Anterior cingulate cortex (tissue), 58 donors: ENCODE measurements at places on chromosomes 5 and 9.
A peak's percentile ranks its signal among the peaks of the same experiment; 100 is the strongest.

- no peak for DNase-seq
Measured at GRCh38 chr5:175706499-175706898, 48.6 kb downstream of the HRH2 start.

DNA sequence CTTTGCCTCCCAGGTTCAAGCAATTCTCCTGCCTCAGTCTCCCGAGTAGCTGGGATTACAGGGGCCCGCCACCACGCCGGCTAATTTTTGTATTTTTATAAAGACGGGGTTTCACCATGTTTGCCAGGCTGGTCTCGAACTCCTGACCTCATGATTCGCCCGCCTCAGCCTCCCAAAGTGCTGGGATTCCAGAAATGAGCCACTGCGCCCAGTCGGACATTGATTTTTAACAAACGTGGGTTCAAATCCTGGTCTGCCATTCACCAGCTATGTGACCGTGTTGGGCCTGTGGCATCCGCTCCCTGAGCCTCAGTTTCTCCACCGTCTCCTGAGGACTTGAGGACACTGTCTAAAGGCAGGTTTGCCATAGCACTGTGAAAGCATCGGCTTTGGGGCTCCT lies 41.8 kb upstream of the NEK6 start:
- DNase-seq: no peak

GRCh38 chr5:170006021-170006420 lies 25.7 kb upstream of the INSYN2B start:
- no peak for DNase-seq

DNA sequence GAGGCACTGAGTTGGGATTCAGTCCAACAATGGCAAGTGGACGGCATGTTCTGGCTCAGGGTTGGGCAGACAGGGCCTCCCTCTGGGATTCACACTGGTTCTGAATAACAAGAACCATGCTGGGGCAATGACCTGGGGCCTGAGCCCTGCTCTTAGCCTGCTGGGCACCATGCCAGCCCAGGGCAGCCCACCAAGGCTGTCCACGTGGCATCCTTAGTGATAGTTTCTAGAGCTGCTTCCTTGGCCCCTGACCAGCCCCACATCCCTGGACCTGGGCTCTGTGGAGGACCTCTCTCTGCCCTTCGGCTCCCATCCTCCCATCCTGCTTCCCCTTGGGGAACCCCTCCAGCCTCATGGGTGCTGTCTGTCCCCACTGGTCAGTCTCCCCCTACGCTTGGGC lies 22.3 kb upstream of the OLFM1 start:
- DNase-seq: no peak

DNA sequence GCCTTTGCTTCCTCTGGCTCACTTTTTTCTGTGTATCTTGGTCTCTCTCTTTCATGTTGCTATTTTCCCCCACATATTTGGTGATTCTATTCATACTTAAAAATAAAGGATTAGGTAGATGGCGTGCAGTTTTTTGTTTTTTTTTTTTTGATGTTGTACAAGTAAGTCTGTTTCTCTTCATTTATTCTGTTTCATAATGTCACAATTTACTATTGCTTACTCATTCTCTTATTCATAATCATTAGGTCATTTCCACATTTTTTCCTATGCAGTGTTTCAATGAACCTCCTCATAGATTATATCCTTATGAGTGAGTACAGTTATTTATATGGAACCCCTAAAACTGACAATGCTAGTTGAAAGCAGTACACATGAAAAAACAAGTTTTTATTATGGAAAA lies 136.3 kb downstream of the APBA1 start:
- DNase-seq: no peak

- DNase-seq: no peak
Measured at GRCh38 chr5:168696611-168697010, 117.4 kb upstream of the PANK3 start.

DNA sequence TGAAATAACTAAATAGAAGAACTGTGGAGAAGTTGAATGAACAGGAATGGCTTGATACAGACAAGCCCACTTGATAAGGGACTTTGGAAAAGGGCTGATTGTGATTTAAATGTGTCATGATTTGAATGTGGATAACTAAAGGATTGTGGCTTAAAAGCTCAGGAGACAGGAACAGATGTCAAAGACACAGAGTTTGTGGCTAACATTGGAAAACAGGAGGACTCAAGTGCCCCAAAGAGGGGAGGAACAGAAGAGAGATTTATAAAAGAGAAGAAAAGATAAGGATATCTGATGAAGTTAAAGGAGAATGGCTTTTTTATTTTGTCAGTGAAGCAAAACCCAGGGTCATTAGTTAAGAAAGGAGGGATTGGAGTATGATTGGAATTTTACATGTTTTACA lies 124.2 kb upstream of the TRPM3 start:
- DNase-seq: no peak

DNA sequence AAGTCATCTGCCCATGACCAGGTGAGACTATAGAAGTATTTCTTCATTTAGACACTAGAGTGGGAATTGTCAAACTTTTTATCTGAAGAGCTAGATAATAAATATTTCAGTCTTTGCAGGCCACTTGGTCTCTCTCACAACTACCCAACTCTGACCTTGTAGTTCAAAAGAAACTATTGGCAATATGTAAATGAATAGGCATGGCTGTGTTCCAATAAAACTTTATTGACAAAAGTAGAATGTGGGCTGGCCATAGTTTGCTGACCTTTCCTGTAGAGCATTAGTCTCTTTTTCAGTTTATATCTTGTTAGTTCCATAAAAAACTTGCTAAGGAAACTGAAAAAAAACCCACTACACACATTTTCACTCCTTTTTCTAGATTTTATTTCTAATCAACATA lies 535.5 kb downstream of the PRR16 start:
- DNase-seq: no peak

DNA sequence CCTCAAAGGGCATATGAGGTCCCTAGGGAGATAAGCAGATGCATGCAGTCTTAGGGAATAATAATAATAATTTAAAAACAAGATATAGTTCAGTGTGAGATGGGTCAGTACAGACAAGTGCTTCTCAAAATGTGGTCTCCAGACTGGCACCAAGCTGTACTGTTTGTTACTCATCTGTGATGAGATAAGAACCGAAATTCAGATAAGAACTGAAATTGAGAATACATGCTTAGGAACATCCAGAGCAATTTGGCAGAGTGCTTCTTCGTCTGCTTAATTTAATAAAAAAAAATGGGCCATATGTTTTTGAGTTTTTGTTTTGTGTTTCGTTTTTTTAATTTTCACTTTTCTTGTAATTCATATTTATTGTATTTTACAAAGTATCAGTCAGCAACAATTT lies 86.5 kb upstream of the SGCD start:
- DNase-seq: no peak

DNA sequence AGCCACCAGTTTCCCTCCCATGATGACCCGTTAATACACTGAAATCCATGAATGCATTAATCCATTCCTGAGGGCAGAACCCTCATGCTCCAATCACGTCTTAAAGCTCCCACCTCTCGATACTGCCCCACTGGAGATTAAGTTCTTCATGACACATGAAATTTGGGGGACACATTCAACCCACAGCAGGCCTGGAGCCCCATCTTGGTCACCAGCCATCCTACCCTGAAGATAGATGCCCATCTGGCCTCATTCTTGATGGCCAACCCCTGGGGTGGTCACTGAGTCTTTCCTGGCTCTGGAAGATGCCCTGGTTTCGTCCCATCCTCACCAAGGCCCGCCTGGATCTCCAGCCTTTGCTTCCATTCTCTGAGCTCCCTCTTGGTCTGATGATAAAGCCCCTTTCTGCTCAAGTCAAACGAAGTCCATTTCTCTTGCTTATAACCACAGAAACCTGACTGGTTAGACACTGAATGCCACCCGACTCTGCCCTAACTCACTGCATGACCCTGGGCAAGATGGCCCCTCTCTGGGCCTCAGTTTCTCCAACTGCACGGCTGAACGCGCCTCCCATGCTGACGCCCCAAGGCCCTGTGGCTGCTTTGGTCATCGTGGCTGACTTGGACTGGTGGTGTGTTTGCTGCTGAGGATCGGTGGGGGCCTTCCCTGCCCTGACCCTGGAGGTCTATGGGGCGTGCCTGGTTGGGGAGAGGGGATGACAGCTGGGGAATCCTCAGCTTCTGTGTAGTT lies 138.4 kb upstream of the IER5L start:
- DNase-seq: no peak

- no peak for DNase-seq
Measured at GRCh38 chr9:115132648-115133047, 14.7 kb upstream of the TNC start.

DNA sequence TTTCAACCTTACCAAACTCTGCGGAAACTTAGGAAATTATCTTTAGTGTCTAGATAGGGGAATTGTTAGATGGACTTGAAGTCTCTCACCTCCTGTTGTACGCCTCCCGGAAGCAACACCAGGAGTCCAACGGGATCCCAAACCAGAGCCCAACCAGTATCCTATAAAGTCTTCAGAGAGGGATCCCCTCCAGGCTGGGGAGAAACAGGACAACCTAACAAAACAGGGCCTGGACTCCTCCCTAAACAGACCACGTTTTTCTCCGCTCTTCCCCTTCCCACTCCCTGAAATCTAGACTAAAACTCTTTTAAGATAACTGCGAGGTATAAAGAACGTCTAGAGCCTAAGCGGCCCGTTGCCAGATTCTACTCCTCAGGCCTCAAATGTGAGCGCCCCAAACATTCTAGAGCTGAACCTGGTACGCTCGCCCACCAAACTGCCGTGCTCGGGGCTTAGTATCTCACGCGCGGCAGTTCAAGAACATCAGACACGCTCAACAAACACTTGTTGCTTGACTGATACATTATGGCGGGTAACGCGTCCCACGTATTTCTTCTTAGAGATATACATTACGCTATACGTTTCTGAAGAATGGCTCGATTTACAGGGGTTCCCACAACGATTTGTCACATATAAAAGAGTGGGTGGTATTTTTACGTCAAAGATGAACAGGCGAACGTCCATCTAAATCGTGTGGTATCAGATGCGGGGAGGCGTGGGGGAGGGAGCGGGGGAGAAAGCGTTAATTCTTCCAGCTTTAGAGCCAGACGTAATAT lies 663 bp upstream of the SMIM27 start:
- peak; percentile 54 for DNase-seq

DNA sequence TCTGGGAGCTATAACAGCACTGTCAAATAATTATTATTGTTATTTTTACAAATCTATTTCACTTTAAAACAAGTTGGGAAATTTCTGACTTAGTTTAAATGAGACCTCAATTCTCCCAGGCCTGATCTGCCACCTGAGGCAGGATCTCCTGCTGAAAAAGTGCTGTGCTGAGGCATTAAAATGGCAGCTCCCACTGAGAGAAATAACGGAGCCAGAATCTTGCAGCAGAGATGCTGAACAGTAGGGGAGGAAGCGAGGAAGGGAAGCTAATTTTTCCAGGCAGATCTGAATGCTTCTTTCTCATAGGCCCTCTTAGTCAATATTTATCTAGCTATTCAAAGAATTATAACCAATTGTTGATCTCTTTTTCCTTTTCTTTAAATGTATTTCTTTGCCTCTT lies 196.3 kb downstream of the ZNF462 start:
- no peak for DNase-seq

- no peak for DNase-seq
Measured at GRCh38 chr5:84564321-84565075, 179.8 kb upstream of the EDIL3 start.

DNA sequence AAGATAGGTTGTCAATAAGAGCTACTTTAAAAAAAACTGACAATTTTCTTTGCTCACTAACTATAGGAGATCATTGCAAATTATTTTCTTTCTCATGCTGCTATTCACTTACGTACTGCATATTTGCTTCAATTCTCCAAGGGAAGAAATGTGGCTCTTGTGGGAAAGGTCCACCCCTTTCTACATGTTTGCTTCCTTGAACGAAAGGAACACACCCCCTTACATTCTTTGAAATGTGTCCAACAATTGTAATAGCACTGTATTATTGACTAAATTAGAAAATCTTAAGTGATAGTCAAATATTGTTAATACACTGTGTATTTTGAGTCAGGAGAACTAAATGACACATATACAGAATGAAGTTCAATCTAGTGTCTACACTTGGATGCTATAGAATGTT lies 5.2 kb downstream of the MEF2C start:
- no peak for DNase-seq

DNA sequence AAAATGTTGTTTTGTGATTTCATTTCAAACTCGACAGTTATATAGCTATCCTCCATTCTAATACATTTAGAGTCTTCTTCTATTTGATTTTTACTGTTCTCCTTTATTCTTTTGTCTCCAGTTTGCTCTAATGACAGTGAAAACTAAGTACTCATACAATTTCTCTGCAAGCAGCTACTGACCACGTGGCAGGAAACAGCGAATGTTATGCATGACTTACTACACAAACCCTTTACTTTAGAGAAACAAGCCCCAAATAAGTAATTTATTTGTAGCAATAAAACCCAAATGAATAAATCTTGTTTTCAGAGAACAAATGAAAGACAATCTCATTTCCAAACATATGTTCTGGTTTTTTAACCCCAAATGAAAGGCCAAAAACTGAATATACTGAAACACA lies 41.9 kb downstream of the CDH6 start:
- DNase-seq: no peak

GRCh38 chr5:154364771-154365170 lies 81.0 kb upstream of the SAP30L start:
- no peak for DNase-seq

- no peak for DNase-seq
Measured at GRCh38 chr5:7941692-7942091, 72.7 kb downstream of the MTRR start.

- DNase-seq: no peak
Measured at GRCh38 chr9:76101947-76102346, 211.5 kb downstream of the PCSK5 start.

DNA sequence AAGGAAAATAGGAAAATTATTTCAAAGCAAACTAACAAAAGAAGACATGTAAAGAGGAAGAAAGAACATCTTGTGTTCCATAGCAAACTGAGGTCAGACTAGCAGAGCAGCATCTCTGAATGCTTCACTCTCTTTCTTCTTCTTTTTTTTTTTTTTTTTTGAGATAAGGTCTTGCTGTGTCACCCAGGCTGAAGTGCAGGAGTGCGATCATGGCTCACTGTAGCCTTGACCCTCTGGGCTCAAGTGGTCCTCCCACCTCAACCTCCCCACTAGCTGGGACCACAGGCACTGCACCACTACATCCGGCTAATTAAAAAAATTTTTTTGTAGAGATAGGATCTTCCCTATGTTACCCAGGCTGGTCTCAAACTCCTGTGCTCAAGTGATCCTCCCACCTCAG lies 36.6 kb downstream of the MELK start:
- DNase-seq: no peak
